ENCODE measurements at places on chromosomes 5 and 9.
A peak's percentile ranks its signal among the peaks of the same experiment; 100 is the strongest.

DNA sequence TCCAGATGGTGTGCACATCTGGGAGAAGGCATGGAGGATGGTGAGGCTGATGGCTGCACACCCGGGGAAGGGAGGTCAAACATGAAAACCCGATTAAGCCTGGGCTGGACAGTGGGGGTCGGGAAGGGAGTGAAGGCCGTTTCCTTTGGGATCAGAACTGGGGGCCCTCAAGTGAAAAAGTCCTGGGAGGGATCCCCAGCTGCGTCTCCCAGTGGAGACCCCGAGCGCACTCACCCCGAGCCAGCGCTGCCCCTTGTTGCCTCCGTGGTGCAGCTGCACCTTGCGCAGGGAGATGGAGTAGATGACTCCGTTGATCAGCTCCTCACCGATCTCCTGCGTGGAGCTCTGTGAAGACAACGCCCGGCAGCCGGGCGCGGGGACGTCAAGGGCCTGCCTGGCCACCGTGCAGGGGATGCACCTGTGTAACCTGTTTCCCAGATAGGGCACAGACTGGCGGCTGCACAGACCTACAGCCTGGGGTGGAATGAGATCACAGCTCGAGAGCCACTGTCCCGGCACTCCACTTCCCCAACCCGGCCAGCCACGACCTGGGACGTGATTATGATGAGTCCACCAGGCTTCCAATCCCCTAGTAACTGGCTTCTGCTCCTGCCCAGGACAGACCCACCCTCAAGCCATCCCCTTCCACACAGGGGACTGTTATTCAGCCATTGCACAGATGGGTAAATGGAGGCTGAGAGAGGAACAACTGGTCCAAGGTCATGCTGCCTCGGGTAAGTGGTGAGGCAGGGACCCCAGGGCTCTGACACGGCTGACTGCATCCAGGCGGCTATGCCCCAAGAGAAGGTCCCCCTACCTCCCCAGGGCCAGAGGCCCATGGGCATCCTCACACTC lies 9.0 kb downstream of the RALGDS start:
- DNase-seq: no peak

DNA sequence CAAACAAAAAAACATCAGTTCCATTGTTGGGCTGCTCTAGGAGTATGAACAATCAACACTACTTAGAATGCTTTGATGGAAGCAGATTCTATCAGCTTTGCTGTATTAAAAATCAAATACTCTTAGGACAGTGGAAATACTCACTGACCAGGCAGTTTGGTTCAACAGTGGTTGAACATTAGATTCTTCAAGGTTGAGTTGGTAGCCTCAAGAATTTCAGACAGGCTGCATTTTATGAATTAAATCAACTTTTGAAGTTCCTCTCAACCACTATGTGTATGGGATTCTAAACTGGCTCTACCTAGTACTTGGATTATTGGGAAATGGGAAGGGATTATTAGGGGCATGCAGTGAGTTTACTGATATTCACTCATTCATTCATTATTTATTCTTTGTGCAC lies 35.0 kb downstream of the ACTBL2 start:
- no peak for DNase-seq

DNA sequence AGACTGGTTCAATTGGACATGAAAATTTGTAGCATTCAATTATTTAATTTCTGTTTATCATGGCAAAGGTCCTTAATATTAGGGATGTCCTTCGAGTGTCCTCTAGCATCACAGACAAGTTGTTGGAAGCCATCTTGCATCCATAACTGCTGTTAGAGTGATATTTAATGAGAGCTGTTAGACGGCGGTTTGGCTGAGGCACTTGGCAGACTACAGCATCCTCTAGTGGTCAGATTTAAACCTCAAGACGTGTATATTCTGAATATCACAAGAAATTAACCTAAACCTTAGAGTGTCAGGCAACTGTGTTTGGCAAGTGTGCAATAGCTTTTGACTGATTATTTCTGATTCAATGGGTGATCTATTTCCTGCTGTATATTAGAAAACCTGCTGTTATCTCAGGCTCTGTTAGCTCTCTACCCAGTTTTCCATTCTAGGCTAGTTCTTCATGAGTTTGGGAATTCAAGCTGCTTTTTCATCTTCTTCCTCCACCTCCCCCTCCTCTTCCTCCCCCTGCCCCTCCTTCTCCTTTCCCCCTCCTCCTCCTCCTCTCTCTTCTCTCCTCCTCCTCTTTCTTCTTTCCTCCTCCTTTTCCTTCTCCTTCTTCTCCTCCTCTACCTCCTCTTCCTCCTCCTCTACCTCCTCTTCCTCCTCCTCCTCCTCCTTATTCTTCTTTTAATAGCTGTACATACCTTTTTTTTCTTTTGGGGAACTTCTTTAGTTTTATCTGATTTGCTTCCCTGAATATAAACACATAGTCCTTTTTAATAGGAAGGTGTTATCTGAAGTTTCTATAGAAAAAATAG lies 8.6 kb downstream of the SPINK1 start:
- DNase-seq: peak; percentile 76

DNA sequence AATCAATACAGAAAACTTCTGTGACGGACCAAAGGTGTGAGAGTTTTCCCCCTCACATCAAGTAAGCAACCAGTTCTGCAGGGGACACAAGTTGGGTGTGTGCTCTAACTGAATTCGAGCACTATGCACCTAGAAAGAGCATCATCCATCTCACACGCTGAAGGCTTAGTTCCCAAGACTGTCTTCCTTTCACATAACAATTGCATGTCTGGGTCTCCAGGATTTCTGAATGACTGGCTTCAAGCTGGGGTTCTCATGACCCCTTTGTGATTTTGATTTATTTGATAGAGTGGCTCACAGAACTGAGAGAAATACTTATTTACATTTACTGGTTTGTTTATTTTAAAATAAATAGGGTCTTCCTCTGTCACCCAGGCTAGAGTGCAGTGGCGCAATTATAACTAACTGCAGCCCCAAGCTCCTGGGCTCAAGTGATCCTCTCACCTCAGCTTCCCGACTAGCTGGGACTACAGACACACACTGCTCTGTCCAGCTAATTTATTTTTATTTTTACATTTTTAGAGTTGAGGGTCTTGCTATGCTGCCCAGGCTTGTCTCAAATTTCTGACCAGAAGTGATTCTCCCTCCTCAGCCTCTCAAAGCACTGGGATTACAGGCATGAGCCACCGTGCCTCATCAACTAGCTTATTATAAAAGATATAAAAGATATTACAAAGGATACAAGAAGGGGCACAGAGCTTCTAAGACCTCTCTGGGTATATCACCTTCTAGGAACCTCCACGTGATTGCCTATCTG lies 316.7 kb upstream of the CDH12 start:
- DNase-seq: no peak

DNA sequence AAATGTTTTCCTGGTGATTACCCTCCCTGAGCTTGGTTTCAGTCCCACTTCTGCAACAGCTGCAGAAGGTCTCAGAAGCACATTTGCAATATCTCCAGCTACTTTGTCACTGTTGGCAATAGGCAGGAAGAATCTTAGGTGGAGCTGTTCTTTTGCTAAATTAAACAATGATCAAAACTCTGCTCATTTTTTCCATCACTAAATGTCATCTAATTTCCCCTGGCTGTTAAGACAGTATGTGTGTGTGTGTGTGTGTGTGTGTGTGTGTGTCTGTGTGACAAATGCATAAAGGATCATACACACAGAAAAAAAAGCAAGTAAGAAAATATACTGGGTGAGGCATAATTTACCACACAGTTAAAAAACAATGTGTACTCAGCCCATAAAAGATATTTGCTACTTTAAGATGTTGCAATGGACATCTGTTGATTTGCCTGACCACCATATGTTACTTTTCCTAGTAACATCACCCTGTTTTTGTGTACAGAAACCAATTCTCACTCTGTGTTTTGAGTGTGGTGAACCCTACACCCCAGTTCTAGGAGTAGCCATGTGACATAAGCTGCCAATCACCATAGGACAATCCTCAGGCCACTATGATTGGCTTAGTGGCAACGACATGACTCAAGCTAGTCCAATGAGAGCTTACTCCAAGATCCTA lies 572.6 kb upstream of the CLINT1 start:
- DNase-seq: no peak

DNA sequence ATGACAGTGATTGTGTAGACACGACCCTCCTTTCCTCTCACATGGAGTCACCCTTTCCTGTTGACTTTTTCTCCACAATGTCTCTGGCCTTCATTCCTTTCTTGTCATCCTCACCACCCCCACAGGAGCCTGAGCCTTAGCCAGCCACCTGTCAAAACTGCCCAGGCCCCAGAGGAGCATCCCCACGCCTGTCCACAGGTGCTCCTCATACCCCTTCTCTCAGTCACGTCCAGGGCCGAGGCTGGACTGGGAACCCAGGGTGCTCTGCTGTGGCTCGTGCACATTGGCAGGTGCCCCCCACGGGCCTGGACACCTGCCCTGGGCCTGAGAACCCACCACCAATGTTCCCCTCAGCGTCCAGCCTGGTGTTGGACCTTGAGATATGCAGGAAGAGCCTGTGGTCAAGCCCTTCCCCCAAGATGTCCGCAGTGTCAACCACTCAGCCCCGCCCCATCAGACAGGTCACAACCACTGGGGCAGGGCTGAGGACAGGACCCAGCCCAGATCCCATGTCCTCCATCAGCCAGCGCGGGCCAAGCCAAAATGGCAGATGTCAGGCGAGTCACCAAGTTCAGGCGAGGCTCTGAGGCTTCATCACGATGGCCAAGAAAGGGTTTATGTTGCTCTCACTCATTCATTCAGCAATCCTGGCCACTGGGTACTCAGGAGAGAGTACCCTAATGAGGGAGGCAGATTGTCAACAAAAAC lies 65.8 kb upstream of the STXBP1 start:
- DNase-seq: no peak

DNA sequence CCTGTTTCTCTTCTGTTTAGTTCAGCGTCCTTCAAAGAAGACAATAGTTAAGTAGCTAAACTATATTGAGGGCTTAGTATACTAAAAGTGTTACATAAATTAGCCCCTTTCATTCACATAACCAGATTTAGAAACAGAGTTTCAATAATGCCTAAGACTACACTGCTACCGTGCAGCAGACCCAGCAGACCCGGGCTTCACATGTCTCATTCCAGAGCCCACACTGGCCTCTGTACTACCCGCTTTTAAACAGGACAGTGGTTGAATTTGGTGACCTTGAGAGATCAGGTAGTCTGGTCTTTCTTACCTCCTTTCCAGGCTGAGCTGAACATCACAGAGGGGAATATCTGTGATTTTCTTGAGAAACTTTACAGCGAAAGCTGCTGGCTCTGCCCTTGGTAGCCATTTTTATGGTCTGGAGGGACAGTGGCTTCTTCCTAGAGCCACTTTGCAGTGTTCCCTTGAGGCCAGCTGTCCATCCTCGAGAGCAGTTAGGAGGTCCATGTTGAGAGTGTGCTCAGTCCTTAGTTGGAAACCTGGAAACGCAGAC lies 56.5 kb downstream of the SLC22A5 start:
- DNase-seq: no peak

- DNase-seq: no peak
Measured at GRCh38 chr5:133026664-133027153, 360 bp upstream of the ZCCHC10 start.

DNA sequence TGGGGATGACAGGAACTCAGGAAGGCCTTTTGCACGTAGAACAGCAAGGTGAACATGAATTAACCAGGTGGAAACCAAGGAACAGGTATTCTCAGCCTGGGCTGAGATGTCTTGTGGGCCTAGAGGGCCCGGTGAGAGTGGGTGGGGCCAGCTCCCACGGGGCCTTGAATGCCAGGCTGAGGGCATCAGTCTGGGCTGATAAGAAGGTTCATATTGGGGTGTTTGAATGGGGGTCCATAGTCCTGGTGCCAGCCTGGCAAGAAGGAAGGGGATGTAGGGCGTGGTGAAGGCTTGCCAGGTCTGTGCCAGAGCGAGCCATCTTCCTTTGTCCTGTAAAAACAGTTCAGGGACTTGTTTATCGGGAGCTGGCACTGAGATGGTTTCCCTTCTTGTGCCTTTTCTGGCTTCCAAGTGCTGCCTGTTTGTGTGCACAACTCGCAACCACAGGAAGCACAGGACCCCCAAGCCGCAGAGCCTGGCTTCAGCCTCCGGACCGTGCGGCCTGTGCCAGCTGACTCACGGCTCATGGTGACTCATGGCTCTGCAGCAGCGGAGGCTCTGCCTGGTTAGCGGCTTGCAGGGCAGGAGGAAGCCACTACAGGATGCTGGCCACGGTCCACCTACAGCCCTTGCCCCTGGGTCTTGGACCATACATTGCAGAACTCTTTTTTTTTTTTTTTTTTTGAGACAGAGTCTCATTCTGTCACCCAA lies 2.4 kb downstream of the CARD19 start:
- DNase-seq: no peak

GRCh38 chr9:82436475-82436874 lies 447.9 kb downstream of the SPATA31D1 start:
- DNase-seq: no peak

DNA sequence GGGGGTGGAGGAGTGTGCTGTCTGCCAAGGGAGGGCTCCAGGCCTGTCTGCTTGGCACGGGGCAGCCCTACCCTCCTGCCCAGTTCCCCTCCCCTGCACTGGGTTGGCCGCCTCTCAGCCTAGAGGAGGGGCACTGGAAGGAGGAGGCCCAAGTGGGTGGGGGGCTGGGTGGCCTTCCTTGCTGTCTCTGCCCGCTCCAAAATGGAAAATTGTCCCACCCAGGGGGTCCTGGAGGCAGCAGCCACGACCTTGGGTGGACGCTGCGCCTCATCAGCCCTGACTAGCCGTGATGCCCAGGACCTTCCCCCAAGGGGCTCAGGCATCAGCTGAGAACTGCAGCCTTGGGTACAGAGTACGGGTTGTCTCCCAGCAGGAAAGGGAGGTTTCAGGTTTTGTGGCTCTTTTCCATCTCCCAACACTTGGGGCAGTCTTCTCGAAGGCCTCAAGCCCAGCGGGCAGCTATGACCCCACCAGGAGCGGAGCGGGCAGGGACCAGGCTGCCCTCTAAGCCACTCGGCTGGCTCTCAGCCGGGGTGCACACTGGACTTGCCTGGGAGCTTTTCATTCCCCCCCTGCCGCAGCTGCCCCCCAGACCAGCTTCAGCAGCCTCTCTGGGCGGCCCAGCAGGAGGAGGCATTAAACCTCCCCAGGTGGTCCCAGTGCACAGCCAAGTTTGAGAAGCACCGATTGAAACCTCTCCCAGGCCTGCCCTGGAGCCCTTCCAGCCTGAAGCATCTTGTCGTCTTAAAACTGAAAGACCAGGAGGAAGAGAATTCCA lies 20.6 kb downstream of the NTNG2 start:
- no peak for DNase-seq

DNA sequence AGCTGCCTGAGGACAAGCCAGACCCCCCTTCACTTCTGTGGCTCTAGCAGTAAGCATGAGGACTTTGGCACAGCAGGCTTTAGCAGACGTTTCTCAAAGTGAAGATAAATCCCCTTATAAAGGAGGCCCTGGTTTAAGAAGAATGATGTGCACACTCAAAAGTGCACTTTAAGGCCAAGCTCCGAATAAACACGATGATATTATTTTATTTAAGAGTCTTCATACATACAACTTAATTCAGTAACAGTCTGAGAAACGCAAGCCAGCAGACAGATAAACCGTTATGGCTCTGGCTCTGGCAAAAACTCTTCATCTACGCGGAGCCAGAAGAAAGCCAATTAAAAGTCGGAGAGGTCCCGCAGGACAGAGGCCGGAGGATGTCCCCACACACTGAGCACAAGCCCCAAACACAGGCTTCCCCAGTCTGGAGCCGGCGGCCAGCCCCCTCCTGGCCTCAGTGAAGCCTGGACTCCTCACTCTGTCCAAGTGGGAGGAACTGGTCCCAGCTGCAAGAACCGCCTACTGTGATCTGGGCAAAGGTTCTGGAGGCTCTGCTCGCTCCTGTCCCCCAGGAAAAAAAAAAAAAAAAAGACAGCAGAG lies 44.6 kb downstream of the ADAMTS2 start:
- no peak for DNase-seq

- DNase-seq: no peak
Measured at GRCh38 chr5:162107591-162107990, 40.0 kb downstream of the GABRG2 start.

- DNase-seq: no peak
Measured at GRCh38 chr5:33297760-33298216, 143.0 kb upstream of the TARS1 start.
